NCI-H510A treated with DMSO at 0.1 percent for 48 hours (cell line): ENCODE measurements at places on chromosomes 5 and 9.

GRCh38 chr9:122904466-122904822 is 715 bp downstream of the RC3H2 start:
- peak; percentile 23 for DNase-seq

DNA sequence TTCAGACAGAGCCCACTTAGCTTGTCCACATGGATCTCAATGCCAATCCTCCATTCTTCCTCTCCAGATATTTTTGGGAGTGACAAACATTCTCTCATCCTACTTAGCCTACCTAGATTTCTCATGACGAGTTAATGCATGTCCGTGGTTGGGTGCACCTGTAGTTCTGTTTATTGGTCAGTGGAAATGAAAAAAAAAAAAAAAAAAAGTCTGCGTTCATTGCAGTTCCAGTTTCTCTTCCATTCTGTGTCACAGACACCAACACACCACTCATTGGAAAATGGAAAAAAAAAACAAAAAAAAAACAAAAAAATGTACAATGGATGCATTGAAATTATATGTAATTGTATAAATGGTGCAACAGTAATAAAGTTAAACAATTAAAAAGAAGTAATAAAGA is 59.0 kb downstream of the BASP1 start:
- DNase-seq: no peak

DNA sequence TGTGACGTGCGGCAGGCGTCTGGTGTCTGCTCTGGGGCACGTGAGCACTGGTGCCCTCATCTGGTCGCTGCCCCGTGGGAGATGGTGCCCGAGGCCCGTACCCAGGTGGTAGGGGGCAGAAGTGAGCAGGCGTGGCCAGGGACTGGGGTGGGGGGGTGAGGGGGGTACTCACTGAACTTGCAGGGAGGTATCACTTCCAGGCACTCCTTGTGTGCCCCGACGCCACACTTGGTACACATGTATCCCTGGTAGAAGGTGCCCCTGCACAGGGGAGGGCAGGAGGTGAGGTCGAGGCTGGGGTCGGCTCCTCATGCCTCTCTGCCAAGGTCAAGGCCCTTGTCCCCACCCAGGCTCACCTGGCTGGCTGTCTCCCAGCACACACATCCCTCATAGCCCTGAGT is 45.2 kb upstream of the SARDH start:
- DNase-seq: no peak

- no peak for DNase-seq
These were observed 372.3 kb downstream of the CDH18 start for GRCh38 chr5:19615661-19616060.

DNA sequence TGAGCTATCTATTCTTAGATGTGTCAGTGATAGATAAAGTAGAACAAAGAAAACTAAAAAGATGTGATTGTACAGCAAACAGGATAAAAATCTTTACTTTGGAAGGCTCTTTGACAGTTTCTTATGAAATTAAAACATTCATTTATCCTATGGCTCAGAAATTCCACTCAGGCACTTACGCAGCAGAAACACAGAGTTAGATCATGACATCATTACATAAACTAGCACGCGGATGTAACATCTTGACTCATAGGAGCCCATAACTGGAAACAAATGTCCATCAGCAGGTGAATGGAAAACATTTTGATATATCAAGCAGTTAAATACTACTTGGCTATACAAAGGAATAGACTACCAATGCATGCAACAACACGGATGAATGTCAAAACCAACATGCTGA is 45.3 kb downstream of the ICE1 start:
- DNase-seq: no peak

- no peak for DNase-seq
These were observed 255.1 kb downstream of the MAST4 start for GRCh38 chr5:66851306-66851705.

DNA sequence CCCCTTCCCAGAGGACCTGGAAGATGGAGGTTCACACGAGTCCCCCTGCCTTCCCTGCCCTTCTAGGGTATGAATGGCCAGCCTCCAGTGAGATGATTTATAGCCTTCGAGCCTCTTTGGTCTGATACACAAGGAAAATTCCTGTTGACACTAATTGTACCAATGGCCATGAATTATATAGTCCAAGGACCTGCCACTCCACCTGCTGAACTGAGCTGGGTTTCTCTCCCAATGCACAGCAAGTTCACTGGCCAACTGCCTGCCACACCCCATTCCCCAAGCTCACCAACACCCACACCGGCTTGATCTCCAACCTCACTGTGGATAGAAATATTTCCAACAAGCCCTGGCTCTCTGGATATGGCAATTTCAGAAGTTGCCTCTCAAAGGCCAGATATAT is 9.3 kb upstream of the ADRA1B start:
- DNase-seq: no peak

DNA sequence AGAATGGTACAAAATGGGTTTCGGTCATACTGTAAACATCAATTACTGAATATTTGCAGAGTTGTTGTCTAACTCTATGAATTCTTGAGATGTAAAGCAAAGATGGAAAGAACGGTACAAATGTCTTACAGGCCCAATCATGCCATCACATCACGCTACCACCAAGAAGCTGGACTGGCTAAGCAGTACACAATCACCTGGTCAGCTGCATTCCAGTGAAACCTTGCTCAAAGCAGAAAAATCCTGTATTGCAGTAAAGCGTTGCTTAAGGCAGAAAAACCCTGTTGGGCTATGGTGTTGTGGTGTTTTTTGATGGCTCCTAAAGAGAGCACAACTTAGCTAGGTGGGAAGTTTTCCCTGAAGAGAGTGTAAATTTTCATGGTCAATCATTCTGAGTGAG is 112.6 kb upstream of the RASA1 start:
- no peak for DNase-seq

DNA sequence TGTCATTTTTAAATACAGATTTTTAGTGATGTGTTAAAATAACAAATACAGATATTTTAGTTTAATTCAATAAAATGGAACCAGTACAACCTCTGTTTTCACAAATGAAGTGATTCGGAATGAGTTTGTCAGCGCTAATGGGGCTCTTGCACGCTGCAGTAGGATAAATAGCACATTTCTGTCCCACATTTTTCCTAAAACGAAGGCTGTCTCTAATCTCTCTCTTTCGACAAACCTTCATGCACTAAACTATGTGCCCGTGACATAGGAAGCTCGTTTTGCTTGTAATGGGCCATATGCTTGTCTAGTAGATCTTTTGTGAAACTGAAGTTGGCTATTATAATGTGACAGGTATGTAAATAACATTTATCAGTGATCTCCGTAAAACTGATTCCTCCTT is 100.5 kb downstream of the INIP start:
- DNase-seq: no peak

- DNase-seq: no peak
These were observed 57.3 kb upstream of the DMRT1 start for GRCh38 chr9:784202-784601.

DNA sequence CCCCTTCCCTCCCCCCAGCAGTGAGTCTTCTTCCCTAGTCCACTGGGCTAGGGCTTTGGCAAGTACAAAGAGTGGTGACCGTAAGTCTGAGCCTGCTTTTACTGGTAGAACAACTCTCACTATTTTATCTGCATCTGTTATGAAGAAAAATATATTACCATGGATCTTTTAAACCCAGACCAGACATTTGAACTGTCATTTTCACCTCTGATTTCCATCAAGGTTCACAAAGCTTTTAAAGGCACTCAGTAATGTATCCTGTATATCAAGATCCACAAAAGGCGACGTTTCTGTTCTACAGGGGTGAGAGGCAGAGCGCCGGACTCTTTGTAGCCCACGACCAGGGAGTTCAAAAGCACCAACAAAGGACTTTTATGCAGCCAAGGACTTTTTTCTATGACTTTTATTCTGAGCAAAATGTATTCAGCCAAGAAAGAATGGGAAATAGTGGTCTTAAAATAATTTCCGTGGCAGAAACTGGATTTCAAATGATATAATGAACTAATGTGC is 388.3 kb downstream of the ANXA1 start:
- DNase-seq: no peak

DNA sequence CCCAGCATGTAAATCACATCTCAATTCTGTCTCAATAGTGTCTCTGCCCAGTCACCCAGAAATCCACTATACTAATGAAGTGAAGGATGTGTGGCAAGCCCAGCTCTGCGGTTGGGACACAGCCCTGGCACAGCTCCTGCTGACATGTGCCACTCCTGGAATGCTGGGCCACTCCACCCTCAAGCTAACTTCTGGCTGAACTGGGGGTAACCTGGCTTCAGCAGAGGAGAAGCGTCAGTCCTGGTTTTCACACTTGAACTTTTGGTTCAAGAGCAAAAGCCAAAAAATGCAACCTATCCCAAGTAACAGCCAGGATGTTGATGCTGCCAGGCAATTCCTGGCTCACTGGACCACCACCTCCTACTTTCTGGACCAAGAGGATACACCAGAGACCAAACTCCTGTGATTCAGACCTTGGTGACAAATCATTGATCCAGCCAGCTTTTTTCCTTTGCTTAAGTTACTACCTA is 86.4 kb downstream of the ARRDC3 start:
- no peak for DNase-seq

GRCh38 chr5:90967443-90967842 is 408.8 kb downstream of the ADGRV1 start:
- no peak for DNase-seq

DNA sequence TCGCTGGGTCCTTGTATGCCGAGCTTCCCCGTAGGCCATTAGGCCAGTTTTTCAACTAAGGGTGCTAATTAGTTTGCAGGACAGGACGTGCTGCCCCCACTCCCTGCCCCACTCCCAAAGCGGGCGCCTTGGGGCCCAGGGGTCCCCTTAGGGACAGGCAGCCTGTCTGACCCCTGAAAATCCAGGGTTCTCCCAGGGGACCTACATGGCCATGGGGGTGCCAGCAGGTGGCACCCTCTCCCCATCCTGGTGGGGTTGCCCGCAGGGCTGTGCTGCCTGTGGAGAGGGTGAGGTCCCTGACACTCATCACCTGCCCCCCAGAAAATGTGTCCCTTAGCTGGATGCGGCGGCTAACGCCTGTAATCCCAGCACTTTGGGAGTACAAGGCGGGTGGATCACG is 8.5 kb upstream of the CCDC187 start:
- DNase-seq: no peak

- DNase-seq: no peak
These were observed 87.0 kb downstream of the WNK2 start for GRCh38 chr9:93270976-93271375.

GRCh38 chr5:66841264-66841663 is 245.1 kb downstream of the MAST4 start:
- DNase-seq: no peak

- peak; percentile 15 for DNase-seq
These were observed 909 bp downstream of the SLC36A1 start for GRCh38 chr5:151448038-151448985.

- no peak for DNase-seq
These were observed 96.2 kb downstream of the OSTF1 start for GRCh38 chr9:75184471-75184870.

- no peak for DNase-seq
These were observed 3.0 kb upstream of the SLC6A7 start for GRCh38 chr5:150186897-150187296.

DNA sequence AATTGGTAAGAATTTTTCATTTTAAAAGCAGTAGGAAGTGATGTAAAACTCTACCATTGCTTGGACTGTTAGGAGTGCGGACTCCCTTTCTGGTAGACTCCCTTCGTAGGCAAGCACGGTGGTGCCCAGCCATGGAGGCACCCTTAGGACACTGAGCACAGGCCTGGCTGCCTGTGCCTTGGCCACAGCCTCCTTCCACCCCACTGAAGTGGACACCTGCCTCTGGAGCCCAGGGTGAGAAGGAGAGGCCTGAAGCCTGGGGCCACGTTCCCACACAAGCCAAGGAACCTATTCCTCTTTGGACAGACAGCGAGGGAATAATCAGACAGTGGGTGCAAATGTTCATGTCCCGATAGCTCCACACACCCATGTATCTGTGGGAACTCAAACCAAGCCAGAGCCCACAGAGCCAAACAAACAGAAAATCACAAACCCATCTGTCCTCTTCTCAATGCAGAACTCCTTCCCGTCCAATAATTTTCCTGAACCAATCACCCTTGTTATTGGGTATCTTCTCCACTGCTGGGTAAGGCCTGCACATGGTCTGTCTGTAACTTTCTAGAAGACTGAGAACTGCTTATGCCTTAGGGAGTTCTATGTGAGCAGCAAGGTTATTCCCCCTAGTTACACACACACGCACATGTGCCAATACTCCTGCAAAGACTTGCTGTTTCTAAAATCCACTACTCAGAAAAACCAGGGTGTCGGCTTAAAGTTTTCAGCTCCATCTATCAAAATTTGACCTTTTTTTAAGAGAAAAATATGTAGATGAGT is 45.2 kb downstream of the UBE2QL1 start:
- no peak for DNase-seq
